Large intestine (tissue), 12 donors: ENCODE measurements at places on chromosomes 16 and 17.

GRCh38 chr16:67260426-67261063, 11.8 kb downstream of the SLC9A5 start:
- H3K27ac ChIP-seq = no peak overlapping the region
- no peaks in the 10 kb centered on the region for H3K4me1 ChIP-seq
- H3K27me3 ChIP-seq = peaks cover 14% of the 10 kb centered on the region
- DNase-seq = peak; percentile 45
- no peak overlapping the region for H3K4me3 ChIP-seq
- H3K36me3 ChIP-seq = no peaks in the 10 kb centered on the region

GRCh38 chr17:76700617-76701470, 9.9 kb downstream of the MXRA7 start:
- H3K4me3 ChIP-seq = peak overlapping the region; percentile 19
- H3K27me3 ChIP-seq = no peaks in the 10 kb centered on the region
- peak overlapping the region; percentile 70 for H3K27ac ChIP-seq
- H3K36me3 ChIP-seq = no peaks in the 10 kb centered on the region
- peaks cover 29% of the 10 kb centered on the region for H3K4me1 ChIP-seq

- H3K36me3 ChIP-seq = no peaks in the 10 kb centered on the region
- H3K4me1 ChIP-seq = no peaks in the 10 kb centered on the region
- no peak overlapping the region for H3K27ac ChIP-seq
Observed at GRCh38 chr16:10494343-10495030, 85.9 kb downstream of the EMP2 start.

DNA sequence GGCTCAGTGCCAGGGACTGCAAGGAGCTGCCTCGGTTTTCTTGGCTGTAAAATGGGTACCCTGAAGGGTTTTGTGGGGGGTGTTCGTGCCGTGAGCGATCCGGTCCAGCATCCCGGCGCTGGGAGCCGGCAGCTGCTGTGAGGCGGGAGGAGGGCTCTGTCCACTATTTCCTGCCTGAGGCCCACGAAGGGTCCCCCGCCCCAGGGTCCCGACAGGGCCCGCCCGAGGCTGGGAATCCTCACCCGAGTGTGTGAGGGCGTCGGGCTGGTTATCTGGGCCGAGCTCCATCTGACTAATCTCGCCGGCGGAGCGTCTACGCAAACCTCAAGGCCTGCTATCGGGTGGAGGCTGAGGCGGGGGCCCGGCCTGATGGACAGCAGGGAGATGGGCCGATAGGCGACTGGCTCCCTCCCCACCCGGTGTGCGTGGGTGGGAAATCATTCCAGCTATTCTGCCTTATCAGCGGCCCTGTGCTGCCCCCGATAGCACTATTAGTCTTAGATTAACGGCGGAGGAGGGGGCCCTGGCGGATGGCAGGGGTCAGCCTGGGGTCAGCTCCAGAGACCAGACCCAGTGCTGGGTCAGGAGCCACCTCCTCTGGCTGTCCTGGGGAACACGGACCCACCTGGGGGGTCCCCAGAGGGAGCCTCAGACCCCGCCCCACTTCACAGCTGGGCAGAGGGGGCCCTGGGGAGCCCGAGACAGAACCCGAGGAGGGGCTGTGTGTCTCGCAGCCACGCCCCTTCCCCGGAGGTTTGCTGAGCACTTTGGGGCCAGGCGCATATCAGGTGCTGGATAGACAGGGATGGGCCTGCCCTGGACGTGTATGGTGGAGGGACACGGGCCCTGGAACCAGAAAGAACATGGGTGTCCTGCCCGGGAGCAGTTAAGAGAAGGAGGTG, 44.7 kb downstream of the ZFPM1 start:
- H3K27me3 ChIP-seq = no peaks in the 10 kb centered on the region
- H3K27ac ChIP-seq = peak overlapping the region; percentile 78
- peaks cover 38% of the 10 kb centered on the region for H3K36me3 ChIP-seq
- peaks cover 68% of the 10 kb centered on the region for H3K4me1 ChIP-seq
- H3K4me3 ChIP-seq = no peak overlapping the region

- no peaks in the 10 kb centered on the region for H3K4me1 ChIP-seq
- no peak overlapping the region for H3K27ac ChIP-seq
- peaks cover 34% of the 10 kb centered on the region for H3K36me3 ChIP-seq
- H3K27me3 ChIP-seq = no peaks in the 10 kb centered on the region
Observed at GRCh38 chr16:58011652-58012051, 10.4 kb downstream of the USB1 start.

DNA sequence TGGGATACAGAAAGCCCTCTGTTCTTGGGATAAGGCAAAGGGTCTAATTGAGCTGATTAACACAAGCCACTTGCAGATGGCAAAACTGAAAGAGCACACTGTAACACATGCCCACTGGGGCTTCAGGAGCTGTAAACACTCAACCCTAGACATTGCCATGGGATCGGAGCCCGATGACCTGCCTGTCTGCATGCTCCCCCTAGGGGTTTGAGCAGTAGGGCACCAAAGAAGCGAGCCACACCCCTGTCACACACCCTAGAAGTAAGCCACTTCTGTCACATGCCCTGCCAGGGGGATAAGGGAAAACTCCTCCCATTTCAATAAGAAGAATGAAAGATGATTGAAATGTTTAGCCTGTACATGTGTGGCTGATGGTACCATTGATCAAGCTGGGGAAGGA, 81.3 kb upstream of the IRX6 start:
- no peak for DNase-seq
- H3K27ac ChIP-seq = no peak overlapping the region
- H3K4me3 ChIP-seq = no peak overlapping the region
- H3K4me1 ChIP-seq = no peaks in the 10 kb centered on the region
- no peaks in the 10 kb centered on the region for H3K27me3 ChIP-seq

- peaks cover 3% of the 10 kb centered on the region for H3K4me1 ChIP-seq
- peaks cover 16% of the 10 kb centered on the region for H3K27me3 ChIP-seq
- H3K27ac ChIP-seq = no peak overlapping the region
- no peak overlapping the region for H3K4me3 ChIP-seq
Observed at GRCh38 chr16:11205754-11206581, 50.0 kb downstream of the SOCS1 start.

- no peak overlapping the region for H3K4me3 ChIP-seq
- peaks cover 63% of the 10 kb centered on the region for H3K36me3 ChIP-seq
- H3K4me1 ChIP-seq = peaks cover 32% of the 10 kb centered on the region
- no peak for DNase-seq
- no peak overlapping the region for H3K27ac ChIP-seq
Observed at GRCh38 chr17:4672055-4672630, 30.7 kb upstream of the ALOX15 start.

- DNase-seq = no peak
- no peaks in the 10 kb centered on the region for H3K36me3 ChIP-seq
- H3K27ac ChIP-seq = no peak overlapping the region
- H3K27me3 ChIP-seq = peaks cover 3% of the 10 kb centered on the region
- no peaks in the 10 kb centered on the region for H3K4me1 ChIP-seq
Observed at GRCh38 chr16:83305092-83305491, 502.7 kb upstream of the HSBP1 start.

DNA sequence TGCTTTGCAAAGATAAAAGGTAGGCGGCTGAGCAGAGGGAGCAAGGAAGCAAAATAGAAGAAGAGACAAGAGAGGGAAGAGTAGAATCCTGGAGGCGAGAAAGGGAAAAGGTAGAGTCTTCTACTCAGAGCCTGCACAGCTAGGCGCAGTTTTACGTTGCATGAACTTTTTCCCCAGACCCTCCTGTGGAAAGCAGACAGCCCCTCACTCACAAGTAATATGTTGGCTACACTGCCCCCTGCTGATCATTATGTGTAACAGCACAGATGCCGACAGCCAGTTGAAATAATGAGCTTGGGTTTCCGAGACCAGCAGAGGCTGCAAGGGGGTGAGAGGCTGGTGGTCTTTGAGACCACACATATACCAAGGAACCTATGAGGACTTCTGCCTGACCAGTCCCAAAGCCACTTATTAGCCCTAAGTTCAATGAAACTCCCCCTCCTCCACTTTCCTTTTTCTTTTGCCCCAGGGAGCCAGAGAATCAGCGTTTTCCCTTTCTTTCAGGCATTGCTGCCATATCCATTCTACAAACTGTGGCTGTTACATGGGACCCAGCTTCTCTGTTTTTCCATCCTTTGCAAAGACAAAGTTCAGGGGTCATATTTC, 22.5 kb upstream of the CMTR2 start:
- no peak overlapping the region for H3K27ac ChIP-seq
- no peak overlapping the region for H3K4me3 ChIP-seq
- DNase-seq = no peak
- H3K4me1 ChIP-seq = no peaks in the 10 kb centered on the region
- no peaks in the 10 kb centered on the region for H3K27me3 ChIP-seq

DNA sequence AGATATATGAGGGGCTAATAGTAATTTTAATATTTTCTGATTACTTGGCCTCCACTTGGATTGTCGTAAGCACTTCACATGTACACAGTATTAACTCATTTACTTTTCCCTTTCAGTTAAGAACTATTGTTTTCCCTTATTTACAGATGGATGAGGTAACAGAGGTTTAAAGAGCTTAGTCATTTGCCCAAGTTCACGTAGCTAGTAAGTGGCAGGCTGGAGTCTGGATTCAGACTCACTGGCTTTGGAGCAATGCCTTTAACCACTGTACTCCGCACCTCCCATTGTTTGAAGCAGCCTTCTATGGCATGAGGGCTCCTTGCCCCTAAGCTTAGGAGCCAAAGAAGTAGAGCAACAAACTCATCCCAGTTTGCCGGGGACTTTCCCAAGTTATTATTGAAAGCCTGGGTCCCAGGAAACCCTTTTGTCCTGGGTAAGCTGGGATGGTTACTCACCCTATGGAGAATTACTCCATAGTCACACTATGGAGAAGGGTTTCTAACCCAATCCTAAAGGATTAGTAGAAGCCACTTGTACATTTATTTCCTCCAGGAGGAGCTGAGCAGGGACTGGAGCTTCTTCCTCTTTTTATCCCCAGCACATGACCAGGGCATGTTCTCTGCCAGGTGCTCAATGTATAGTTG, 12.3 kb downstream of the FOXL1 start:
- H3K36me3 ChIP-seq = no peaks in the 10 kb centered on the region
- peaks cover 62% of the 10 kb centered on the region for H3K27me3 ChIP-seq
- no peaks in the 10 kb centered on the region for H3K4me1 ChIP-seq
- H3K27ac ChIP-seq = no peak overlapping the region
- DNase-seq = no peak
- no peak overlapping the region for H3K4me3 ChIP-seq

- no peak for DNase-seq
- H3K36me3 ChIP-seq = peaks cover 6% of the 10 kb centered on the region
- peaks cover 41% of the 10 kb centered on the region for H3K4me1 ChIP-seq
- no peak overlapping the region for H3K27ac ChIP-seq
Observed at GRCh38 chr17:17736205-17737183, 55.2 kb downstream of the RAI1 start.

DNA sequence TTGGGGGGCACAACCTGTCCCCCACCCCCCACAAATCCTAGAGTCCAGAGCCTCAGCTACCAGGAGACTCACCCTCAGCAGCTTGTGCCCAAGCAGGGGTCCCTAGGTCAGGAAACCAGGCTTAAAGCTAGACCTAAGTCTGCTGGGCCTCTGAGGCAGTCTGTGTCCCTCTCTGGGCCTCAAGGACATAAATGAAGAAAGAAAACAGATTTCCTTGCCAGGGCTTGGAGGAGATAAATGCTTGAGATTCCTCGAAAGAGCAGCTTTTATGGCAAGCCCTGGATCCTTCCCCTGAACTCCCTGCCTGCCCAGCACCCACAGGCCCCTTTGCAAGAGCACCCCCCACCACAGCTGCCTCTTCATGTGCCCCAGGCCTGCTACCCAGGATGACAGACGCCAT, 3.3 kb downstream of the SRCIN1 start:
- peak overlapping the region; percentile 89 for H3K27ac ChIP-seq
- H3K36me3 ChIP-seq = no peaks in the 10 kb centered on the region
- H3K27me3 ChIP-seq = peaks cover 23% of the 10 kb centered on the region
- no peak overlapping the region for H3K4me3 ChIP-seq
- peaks cover 41% of the 10 kb centered on the region for H3K4me1 ChIP-seq

- H3K27me3 ChIP-seq = peaks cover 8% of the 10 kb centered on the region
- no peak overlapping the region for H3K27ac ChIP-seq
Observed at GRCh38 chr16:86307514-86307903, 202.8 kb upstream of the FOXF1 start.

GRCh38 chr16:56203052-56203451, 11.8 kb downstream of the GNAO1 start:
- no peak for DNase-seq
- no peak overlapping the region for H3K27ac ChIP-seq
- no peak overlapping the region for H3K4me3 ChIP-seq
- H3K4me1 ChIP-seq = no peaks in the 10 kb centered on the region
- H3K27me3 ChIP-seq = peaks cover 2% of the 10 kb centered on the region
